GM23248 (cell line): ENCODE measurements at places on chromosomes 2 and 18. TPM values are rescaled to one million over a fixed set of nuclear protein-coding genes. Genes with fewer than 3 reads are reported as not detected.

- no peaks in the 10 kb centered on the region for H3K36me3 ChIP-seq
- DNase-seq = no peak
Measured at GRCh38 chr2:98020992-98021713, 25.4 kb upstream of the TMEM131 start.

- DNase-seq = no peak
- no peak overlapping the region for H3K27ac ChIP-seq
- H3K4me1 ChIP-seq = no peaks in the 10 kb centered on the region
- no peak overlapping the region for H3K4me3 ChIP-seq
- peaks cover 43% of the 10 kb centered on the region for H3K36me3 ChIP-seq
Measured at GRCh38 chr18:70025580-70025979, 77.9 kb upstream of the CD226 start.

GRCh38 chr2:217568289-217568971 is 434.4 kb downstream of the TNS1 start:
- no peaks in the 10 kb centered on the region for H3K36me3 ChIP-seq
- H3K27me3 ChIP-seq = no peaks in the 10 kb centered on the region
- peaks cover 19% of the 10 kb centered on the region for H3K4me1 ChIP-seq
- peak; percentile 71 for DNase-seq

DNA sequence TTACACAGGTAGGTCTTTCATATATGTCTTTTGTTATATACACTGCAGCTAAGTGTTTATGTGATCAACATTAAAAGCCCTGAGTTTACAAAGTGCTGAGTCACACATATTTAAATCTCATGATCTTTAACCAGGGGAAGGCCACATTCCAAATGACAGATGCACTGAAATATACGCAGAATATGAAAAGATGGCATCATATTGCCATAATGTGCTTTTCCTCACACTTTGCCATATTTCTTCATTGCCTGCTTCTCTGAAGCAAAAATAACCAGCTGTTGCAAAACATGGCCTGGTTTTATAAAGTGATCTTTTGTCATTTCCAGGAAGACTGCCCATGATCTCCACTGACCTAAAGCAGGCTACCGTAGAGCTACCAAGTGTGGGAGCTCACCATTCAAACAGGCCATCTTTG is 93.5 kb upstream of the MAPRE2 start:
- no peak overlapping the region for H3K4me3 ChIP-seq
- no peak overlapping the region for H3K27ac ChIP-seq
- no peaks in the 10 kb centered on the region for H3K4me1 ChIP-seq
- 0 out of 2 replicates have a peak, but pooled peaks cover 6% of the 10 kb centered on the region for H3K27me3 ChIP-seq

- H3K27me3 ChIP-seq = no peaks in the 10 kb centered on the region
- H3K4me1 ChIP-seq = no peaks in the 10 kb centered on the region
- H3K36me3 ChIP-seq = no peaks in the 10 kb centered on the region
Measured at GRCh38 chr2:163703386-163703785, 32.4 kb downstream of the FIGN start.

- no peak overlapping the region for H3K4me3 ChIP-seq
- H3K27me3 ChIP-seq = no peaks in the 10 kb centered on the region
- H3K36me3 ChIP-seq = peaks cover 13% of the 10 kb centered on the region; the same call in 1 of the 2 replicates
- DNase-seq = no peak
Measured at GRCh38 chr2:55592130-55592529, 25.3 kb downstream of the PPP4R3B start.

DNA sequence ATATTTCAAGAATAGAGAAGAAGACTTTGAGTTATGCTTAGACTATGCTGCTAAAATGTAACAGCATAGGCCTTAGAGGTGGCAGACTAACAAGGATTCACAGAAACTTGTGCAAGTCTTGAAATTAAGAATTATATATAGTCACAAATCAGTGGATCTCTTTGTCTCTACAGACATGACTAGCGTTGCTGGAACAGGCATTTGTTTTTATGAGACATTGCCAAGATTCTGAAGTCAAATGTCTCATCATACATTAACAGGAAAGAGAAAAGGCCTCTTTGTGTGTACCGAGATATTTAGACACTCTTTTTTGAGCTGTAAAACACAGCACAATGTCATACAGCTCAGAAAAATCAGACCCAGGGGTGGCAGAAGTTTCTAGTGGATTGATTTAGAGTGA is 207.1 kb downstream of the TMX3 start:
- no peak overlapping the region for H3K4me3 ChIP-seq
- peak; percentile 44 for DNase-seq
- H3K36me3 ChIP-seq = no peaks in the 10 kb centered on the region
- H3K27ac ChIP-seq = no peak overlapping the region
- peaks cover 5% of the 10 kb centered on the region; the same call in 1 of the 2 replicates for H3K4me1 ChIP-seq

- H3K27ac ChIP-seq = peak overlapping the region; percentile 77
- peaks cover 33% of the 10 kb centered on the region for H3K4me1 ChIP-seq
- no peaks in the 10 kb centered on the region for H3K27me3 ChIP-seq
- DNase-seq = peak; percentile 79
- H3K4me3 ChIP-seq = peak overlapping the region; percentile 83
- H3K36me3 ChIP-seq = no peaks in the 10 kb centered on the region
Measured at GRCh38 chr18:76491776-76492668, 3.0 kb downstream of the ZNF516 start.

GRCh38 chr2:176638167-176639015 is 369.1 kb downstream of the MTX2 start:
- H3K36me3 ChIP-seq = no peaks in the 10 kb centered on the region
- peak overlapping the region; percentile 94 for H3K27ac ChIP-seq
- peak overlapping the region; percentile 96 for H3K4me3 ChIP-seq
- peaks cover 62% of the 10 kb centered on the region for H3K4me1 ChIP-seq
- no peaks in the 10 kb centered on the region for H3K27me3 ChIP-seq
- DNase-seq = peak; percentile 91

DNA sequence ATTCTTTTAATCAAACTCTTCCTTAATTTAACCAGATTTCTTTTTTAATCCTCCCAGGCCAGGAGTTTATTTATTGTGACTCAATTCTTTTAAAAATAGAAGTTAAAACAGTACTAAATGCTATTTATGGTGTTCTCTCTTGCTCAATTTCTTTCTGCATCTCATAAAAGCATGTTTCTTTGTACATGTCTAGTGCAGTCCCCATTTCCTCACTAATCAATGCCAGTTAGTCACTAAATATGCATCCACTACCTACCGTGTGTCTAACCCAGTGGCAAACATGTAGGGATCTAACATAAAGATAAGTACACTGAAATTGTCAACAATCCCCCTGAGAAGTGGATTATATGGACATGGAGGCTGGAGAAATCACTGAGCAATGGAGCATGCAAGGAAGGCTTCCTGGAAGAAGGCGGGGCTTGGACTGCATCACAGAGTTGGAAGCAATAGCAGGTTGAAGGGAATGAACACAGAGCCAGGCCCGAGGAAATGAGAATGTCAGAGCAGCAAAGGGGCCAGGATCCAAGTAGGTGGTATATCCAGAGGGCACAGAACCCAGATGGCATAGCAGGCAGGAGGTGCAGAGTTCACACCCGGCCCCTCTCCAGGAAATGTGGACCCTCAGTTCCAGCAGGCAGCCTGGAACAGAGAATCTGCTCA is 105.3 kb upstream of the FOSL2 start:
- no peaks in the 10 kb centered on the region for H3K36me3 ChIP-seq
- H3K4me1 ChIP-seq = peaks cover 26% of the 10 kb centered on the region
- no peak overlapping the region for H3K4me3 ChIP-seq
- peak overlapping the region; percentile 22 for H3K27ac ChIP-seq
- peak; percentile 46 for DNase-seq

DNA sequence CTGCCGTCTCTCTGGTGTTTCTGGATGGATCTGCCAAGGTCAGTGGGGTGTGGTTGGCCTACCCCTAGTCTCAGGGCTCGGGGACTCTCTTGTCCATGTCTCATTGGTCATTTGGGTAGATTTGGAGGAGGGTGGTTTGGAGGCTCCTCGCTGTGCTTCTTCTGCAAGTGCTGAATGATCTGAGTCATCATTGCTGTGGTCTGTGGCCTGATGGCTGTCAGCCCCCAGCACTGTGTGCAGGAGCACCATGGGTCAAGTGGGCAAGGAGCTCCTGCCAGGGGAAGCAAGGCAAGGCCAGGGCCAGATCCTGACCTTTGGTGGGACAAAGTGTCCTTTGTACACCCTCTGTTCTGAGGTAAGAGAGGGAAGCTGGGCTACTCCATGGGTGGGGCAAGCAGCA is 221.8 kb downstream of the FHOD3 start:
- no peaks in the 10 kb centered on the region for H3K27me3 ChIP-seq
- no peak overlapping the region for H3K27ac ChIP-seq
- H3K4me3 ChIP-seq = no peak overlapping the region
- no peaks in the 10 kb centered on the region for H3K36me3 ChIP-seq

DNA sequence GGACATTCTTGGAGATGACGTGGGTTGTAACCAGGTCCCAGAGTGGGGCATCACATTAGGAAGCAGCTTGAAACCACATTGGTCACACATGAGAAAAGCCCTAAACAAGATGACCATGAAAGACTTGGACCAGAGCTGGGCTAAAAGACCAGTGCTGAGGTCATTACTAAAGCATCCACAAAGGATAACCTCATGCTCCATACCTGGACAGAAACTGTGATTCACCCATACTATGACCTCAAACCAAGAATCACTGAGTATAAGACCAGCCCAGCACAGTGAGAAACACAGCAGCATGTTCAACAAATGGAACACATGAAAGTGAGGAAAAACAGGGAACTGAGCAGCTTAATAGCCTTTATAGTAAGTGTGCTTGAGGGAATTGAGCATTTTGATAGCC is 635.5 kb upstream of the NETO1 start:
- no peaks in the 10 kb centered on the region for H3K36me3 ChIP-seq
- no peaks in the 10 kb centered on the region for H3K27me3 ChIP-seq
- DNase-seq = no peak

DNA sequence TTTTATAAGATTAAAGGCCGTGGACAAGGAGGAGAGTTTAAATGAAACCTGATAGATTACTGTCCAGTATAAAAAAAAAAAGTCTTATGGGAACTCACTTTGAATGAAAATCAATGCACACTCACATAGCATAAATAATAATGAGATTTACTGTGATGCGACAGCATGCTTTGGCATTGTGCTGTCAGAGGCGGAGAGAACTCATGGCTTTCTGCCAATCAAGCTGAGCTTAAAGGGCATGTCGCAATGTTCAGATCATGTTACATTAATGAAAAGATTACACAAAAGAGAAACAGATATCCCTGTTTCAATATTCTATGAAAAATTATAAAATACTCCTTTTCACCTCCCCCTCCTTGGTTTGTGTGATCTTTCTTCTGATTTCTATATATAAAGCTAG is 310.8 kb downstream of the ERBB4 start:
- H3K4me1 ChIP-seq = peaks cover 17% of the 10 kb centered on the region
- DNase-seq = peak; percentile 91
- H3K36me3 ChIP-seq = no peaks in the 10 kb centered on the region
- H3K27me3 ChIP-seq = no peaks in the 10 kb centered on the region
- no peak overlapping the region for H3K27ac ChIP-seq
- peak overlapping the region; percentile 25; the same call in 1 of the 2 replicates for H3K4me3 ChIP-seq

DNA sequence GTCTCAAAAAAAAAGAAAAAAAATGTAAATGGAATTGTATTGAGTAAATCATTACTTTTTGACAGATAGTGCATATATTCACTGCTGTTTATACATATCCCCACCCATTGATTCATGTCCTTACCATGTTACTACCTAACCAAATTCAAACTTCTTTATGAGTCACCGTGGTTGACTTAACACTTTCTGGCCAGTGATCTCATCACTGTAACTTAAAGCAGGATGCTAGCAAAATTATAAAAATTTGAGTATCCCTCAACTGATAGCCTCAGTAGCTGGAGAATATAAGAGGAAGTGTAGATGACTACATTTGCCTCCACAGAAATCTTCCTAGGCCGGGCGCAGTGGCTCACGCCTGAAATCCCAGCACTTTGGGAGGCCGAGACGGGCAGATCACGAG is 13.4 kb downstream of the CNOT9 start:
- H3K27ac ChIP-seq = peak overlapping the region; percentile 57
- H3K36me3 ChIP-seq = peaks cover 40% of the 10 kb centered on the region

GRCh38 chr2:47554311-47554905 is 151.5 kb downstream of the MSH2 start:
- H3K4me1 ChIP-seq = peaks cover 14% of the 10 kb centered on the region
- DNase-seq = no peak
- no peak overlapping the region for H3K27ac ChIP-seq
- peaks cover 7% of the 10 kb centered on the region; the same call in 1 of the 2 replicates for H3K27me3 ChIP-seq

DNA sequence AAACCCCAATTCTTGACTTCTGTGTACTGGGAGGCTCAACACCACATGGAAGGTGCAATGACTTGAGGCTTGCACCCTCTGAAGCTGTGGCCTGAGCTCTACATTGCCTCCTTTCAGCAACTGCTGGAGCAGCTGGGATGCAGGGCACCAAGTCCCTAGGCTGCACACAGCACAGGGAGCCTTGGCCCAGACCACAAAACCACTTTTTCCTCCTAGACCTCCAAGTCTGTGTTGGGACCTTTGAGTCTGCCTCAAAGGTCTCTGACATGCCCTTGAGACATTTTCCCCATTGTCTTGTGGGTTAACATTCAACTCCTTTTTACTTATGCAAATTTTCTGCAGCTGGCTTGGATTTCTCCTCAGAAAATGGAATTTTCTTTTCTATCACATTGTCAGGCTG is 62.6 kb upstream of the KCNE4 start:
- no peak overlapping the region for H3K4me3 ChIP-seq
- no peaks in the 10 kb centered on the region for H3K36me3 ChIP-seq
- H3K27ac ChIP-seq = no peak overlapping the region
- H3K27me3 ChIP-seq = no peaks in the 10 kb centered on the region
- DNase-seq = no peak

DNA sequence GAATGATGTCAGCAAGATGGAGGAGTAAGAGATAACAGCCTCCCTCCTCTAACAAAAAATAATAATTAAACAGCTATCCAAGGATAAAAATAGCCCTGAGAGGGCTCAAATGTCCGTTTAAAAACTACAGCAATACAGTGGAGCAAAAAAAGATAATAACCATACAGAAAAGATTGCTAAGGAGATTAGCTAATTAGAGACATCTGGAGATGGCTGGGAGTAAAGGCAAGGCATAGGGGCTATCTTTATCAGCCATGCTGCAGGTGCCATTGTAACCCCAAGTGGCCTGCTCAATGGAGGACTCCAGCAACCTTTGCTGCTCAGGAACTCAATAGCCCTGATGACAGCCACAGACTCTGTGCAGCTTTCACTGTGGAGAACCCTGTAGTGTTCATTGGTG is 42.7 kb downstream of the MDH1 start:
- H3K27me3 ChIP-seq = no peaks in the 10 kb centered on the region
- no peaks in the 10 kb centered on the region for H3K4me1 ChIP-seq
- no peak for DNase-seq
- H3K36me3 ChIP-seq = no peaks in the 10 kb centered on the region
- H3K27ac ChIP-seq = no peak overlapping the region
- H3K4me3 ChIP-seq = no peak overlapping the region

DNA sequence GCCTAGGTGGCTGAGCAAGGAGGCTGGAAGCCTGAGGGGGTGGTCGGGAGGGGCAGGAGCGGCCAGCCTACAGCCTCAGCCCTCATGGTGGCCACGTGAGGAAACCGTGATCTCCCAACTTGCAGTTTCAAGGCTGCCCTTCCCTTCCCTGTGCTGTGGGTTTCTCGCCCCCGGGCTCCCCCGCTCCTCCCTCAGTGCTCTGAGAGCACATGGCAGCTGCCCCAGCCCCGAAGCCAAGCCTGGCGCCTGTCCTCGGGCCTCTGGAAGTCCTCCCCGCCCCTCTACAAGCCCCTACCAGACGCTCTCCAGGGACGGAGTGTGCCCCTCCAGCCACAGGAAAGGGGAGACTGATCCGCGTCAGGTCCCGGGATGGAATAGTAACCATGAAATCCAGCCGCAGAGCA is 586 bp upstream of the ANKRD23 start:
- peaks cover 5% of the 10 kb centered on the region; the same call in 1 of the 2 replicates for H3K36me3 ChIP-seq
- no peak overlapping the region for H3K27ac ChIP-seq
- DNase-seq = no peak

The ALPI gene
- total RNA-seq = not detected in 2 replicates

The ARHGEF33 gene
- 0.13 and 0.54 TPM in 2 replicates for total RNA-seq

The KIF5C gene
- 0.11 and 0.13 TPM in 2 replicates for total RNA-seq

The QPCT gene
- 37.4 and 37.5 TPM in 2 replicates for total RNA-seq

The NFATC1 gene
- total RNA-seq = 6.4 and 7.5 TPM in 2 replicates

The APCDD1 gene
- not detected in 2 replicates for total RNA-seq

The C2orf66 gene
- not detected in 2 replicates for total RNA-seq

The XRCC5 gene
- 197 and 202 TPM in 2 replicates for total RNA-seq
